NCI-H524 (cell line): ENCODE measurements at places on chromosomes 7 and 10.

GRCh38 chr10:100531761-100532160, 2.1 kb upstream of the NDUFB8 start:
- no peak for DNase-seq

DNA sequence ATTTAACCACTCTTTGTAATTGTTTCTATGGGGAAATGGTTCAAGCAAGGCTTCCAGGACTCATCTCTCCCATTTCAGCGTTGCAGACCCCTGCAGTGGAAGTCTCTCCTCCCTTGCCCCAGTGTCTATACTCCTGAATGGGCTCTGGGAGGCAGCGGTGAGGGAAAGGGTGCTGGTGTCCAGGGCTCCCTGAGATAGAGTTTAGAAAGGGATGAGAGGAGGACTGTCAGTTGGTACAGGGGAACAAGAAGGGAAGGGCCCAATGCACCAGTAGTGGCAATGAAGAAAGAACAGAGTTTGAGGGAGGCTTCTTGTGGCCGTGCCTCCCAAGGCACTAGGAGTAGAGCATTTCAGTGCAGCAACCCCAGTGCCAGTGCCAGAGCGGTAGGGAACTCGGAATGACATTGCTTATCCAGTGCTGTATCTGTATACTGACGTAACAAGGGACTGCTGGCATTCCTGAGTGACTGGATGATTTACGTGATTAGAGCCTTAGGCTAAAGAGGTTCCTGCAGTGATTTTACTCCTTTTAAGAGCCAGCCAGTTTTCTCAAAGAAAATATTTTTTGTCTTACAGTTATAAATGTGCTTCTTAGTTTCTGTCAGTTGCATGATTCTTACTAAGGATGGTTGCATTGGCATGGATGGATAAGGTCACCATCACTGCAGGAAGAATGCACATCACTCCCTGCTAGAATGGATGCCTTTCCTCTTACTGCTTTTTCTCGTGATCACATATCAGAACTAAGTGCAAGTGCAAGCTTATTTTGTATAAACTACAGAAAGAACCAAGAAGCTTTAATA, 28.0 kb downstream of the PRPF18 start:
- DNase-seq, result no peak

- no peak for DNase-seq
Observed at GRCh38 chr7:151461096-151461941, 21.4 kb upstream of the CRYGN start.

GRCh38 chr10:78148961-78149612, 115.4 kb downstream of the RPS24 start:
- DNase-seq, result no peak

DNA sequence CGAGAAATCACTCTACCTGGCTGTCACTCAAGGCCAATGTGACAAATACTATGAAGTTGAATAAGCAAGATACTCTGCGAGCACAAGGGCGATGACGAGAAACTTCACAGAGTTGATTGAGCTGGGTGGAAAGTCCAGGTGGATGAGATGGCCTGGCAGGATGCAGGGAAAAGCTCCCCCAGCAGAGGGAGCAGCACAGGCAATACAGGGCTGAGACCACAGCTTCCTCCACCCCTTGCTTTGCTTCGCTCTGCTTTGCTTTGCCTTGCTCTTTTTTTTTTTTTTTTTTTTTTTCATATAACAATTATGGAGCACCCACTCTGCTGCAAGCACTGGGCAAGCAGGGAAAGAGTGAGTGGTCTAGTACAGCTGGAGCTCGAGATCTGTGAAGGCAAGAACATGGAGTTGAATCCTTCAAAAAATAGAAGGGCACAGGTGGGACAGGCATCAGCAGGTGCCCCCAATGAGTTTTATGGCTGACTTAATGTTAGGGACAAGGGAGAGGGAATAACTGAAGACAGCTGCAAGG, 88.3 kb downstream of the CABCOCO1 start:
- DNase-seq, result no peak

- no peak for DNase-seq
Observed at GRCh38 chr7:94182721-94183120, 178.6 kb upstream of the BET1 start.

GRCh38 chr7:42128703-42129102, 108.3 kb downstream of the GLI3 start:
- DNase-seq, result no peak

DNA sequence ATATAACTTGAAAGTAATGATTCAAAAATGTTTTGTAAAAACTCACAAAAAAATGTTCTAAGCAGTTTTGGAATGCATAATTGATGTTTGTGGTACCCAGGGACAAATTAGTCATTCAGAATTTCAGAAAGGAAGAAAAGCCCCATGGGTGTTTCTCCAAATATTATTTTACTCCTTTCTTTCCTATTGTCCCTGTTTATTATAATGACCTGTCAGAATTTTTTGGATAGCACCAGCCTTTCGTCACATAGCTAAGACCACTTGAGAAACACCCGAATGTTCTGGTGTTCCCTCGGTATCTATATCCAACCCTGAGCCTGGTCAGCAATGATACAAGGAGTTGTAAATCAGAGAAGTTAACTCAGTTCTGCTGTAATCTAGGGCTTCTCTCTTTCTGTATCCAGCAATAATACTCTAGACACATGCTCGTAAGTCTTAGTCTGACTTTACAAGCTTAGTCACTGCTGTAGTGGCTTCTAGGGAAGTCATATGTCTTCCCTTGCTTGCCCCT, 64.8 kb upstream of the MEOX2 start:
- no peak for DNase-seq

DNA sequence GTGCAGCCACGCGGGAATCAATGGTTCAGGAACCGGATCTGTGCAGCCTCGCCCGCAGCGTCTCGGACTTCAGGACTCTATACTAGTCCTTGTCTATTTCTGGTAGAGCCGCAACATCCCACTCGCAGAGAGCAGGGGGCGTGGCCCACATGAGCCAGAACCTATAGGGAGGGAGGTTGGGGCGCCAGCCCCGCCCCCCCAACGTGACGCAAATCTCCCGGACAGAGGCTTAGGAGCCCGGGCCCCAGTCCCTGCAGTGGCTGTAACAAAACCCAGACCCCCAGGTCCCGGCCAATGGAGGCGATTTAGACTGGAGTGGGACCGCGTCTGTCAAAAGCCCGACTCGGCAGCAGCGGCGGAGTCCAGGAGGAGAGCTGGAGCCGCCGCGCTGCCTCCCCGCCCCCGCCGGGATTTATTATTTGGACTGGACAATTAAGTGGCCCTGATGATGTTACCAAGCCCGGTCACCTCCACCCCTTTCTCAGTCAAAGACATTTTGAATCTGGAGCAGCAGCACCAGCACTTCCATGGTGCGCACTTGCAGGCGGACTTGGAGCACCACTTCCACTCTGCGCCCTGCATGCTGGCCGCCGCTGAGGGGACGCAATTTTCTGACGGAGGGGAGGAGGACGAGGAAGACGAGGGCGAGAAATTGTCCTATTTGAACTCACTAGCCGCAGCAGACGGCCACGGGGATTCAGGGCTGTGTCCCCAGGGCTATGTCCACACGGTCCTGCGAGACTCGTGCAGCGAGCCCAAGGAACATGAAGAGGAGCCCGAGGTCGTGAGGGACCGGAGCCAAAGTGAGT, at the start of gene NKX2-3:
NKX2-3 (plus strand) TSS at position 256 of the 809 bp plus-strand sequence; CDS start at position 446, 190 bp downstream.
- peak; percentile 66 for DNase-seq

DNA sequence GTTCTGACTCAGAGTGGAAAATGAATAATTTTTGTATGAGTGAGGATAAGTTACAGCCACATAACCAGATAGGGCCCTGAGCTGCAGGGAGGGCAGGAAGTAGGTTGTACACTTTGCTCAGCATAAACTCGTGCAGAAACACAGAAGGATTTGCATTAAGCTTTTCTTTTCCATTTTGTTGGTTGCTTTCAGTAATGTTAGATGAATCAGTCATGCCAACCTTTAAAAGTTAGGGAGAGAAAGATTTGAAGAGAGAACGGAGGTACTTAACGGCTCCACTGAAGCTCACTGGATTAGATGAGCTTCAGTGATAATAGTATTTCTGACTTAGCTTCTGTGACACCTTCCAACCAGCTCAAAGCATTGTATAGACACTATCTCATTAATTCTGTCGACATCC, 348.1 kb downstream of the GATA3 start:
- DNase-seq, result no peak

- no peak for DNase-seq
Observed at GRCh38 chr10:22634093-22634492, 80.3 kb downstream of the PIP4K2A start.

- DNase-seq, result no peak
Observed at GRCh38 chr10:102009801-102010425, 46.1 kb downstream of the ARMH3 start.

DNA sequence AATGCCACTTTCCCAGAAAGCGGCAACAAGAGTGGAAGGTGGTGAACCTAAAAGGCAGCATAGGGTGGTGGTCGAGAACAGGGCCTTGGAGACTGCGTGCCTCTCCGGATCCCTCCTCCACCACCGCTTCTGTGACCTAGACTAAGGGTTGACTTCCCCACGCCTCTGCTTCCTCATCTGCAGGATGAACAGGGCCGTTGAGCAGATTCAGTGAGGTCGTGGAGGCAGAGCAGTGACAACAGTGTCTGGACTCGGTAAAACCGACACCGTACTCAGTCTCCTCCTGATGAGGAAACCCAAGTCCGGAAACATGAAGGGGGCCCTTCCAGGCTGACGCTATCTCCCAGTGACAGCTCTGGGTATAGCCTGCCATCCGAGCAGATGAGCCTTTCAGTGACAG, 162.6 kb downstream of the CELF2 start:
- no peak for DNase-seq

GRCh38 chr7:85019176-85019575, 167.7 kb downstream of the SEMA3D start:
- no peak for DNase-seq

DNA sequence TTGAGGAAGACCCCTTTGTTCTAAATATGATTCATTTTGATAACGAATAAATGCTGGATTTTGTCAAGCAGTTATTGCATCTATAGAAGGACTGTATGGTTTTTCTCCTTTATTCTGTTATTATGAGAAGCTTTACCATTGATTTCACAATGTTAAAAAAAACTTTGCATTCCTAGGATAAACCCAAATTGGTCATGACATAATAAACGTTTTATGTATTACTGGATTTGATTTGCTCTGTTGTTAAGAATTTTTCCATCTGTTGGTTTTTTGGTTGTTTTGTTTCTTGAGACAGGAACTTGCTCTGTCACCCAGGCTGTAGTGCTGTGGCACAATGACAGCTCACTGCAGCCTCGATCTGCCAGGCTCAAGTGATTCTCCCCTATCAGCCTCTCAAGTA, 2.2 kb upstream of the DNA2 start:
- DNase-seq, result no peak

DNA sequence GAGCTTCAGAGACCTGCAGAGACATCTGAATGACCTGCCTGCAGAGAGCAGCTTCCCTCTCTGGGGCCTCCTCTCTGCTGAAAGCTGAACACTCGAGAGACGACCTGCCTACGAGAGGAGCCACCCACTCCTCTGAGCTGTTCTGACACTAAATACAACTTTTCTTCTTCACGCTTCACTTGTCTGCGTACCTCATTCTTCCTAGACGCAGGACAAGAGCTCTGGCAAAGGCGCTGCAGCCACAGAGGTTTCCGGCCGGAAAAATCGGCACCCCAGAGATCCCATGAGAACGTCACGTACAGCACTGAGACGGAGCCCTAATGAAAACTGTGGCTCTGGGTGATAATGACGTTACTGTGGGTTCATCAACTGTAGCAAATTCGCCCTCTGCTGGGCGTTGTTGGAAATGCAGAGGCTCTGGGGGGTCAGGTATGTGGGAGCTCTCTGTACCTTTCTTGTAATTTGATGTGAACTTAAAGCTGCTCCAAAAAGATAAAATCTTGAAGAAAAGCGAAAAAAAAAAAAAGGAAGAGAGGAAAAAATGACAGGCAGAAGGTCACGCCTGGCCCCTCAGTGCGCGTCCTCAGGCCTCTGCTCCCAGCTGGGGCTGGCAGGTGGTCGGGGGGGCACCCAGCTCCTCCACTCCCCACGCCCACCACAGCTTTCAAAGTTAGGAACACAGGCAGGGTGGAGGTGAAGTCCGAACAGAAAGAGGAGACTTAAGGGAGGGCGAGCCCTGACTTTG, 120.7 kb downstream of the DYNC2I1 start:
- DNase-seq, result peak; percentile 82

- DNase-seq, result no peak
Observed at GRCh38 chr10:31101123-31101522, 69.5 kb upstream of the ZNF438 start.

GRCh38 chr10:84201682-84202081, 7.3 kb downstream of the CDHR1 start:
- DNase-seq, result no peak

DNA sequence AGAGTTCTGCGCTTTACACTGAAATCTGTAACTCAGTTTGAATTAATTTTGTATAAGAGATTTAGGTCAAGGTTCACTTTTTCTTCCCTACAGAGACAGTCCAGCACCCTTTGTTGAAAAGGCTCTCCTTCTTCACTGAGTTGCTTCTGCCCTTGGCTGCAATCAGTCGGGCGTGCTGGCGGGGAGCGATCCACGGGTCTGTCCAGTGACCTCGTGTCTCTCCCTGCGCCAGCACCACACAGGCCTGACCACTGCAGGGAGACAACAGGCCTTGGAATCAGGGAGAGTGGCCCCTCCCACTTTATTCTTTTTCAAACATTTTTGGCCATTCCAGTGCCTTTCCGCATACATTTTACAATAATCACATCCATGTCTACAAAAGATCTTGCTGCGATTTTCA, 66.9 kb downstream of the AMZ1 start:
- DNase-seq, result no peak

- DNase-seq, result peak; percentile 91
Observed at GRCh38 chr7:7931626-7932025, 37.0 kb upstream of the GLCCI1 start.

DNA sequence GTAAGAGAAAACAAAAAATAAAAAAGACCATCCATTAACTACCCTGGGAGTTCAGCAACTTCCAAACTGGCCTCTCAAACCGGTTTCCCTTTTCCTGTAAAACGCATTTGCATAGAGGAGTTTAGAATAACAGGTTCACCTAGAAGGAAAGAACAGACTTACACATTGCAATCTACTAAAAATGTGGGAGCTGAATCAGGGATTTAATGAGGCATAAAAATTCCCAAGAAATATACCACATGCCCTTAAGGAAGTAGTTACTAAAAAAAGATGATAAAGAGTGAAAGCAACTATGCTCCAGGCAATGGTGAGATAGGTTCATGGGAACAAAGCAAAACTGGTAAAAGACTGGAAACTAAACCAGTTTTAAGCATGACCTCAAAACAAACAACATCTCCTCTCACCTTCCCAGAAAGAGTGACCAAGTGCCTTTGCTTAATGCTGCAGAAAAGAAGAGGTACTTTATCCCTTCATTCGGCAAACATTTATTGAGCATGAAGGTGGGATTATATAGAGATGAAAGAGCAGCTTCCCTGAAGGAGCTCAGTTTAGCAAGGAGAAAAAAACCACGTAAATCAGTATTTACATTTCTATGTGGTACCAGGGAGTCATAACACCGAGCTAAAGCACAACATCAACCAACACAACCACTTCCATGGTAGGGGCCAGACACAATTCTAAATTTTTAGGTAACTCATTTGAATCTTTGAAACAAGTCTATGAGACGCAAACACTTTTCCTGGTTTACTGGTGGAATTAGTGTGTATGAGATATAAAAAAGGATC, 152.8 kb downstream of the SGMS1 start:
- DNase-seq, result no peak

GRCh38 chr7:4645246-4645645, 36.8 kb upstream of the FOXK1 start:
- DNase-seq, result no peak
